ENCODE measurements at places on chromosomes 5 and 9.

DNA sequence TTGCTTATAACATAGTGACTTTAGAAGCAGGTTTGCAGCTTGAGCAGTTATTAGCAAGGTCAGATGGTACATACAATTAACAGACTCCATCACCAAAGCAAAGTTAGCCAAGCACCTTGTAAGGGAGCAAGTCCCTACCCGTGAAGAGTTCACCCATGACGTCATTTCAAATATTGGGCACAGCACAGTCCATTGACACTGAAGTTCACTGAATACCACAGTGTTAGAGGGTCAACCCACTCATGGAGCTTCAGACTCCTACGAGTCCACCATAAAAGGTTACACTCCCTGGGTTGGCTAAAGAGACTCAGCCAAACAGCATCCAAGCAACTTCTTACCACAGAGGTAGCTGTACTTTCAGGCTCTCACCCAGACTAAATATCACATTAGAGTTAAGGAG is 77.5 kb downstream of the GALNT10 start:
- DNase-seq, result no peak

DNA sequence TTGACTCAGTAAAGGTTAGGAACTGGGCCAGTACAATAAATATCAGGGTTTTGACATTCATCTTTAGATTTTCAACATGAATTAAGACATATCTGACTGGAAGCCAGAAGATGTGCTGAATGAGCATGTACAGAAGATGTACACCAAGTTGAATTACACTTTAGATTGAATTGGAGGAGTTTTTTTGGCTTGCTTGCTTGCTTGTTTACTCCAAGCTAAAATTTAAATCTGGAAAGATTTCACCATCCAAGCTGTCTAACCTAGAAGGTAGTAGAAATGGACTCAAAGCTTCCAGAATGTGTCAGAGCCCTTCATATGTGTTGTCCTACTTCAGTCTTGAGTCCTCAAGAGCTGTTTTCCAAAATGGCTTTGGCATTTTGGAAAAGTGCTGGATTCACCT is 49.0 kb upstream of the FCHO2 start:
- no peak for DNase-seq

- DNase-seq, result no peak
These were observed 342.2 kb downstream of the LRRC70 start for GRCh38 chr5:62920856-62921255.

DNA sequence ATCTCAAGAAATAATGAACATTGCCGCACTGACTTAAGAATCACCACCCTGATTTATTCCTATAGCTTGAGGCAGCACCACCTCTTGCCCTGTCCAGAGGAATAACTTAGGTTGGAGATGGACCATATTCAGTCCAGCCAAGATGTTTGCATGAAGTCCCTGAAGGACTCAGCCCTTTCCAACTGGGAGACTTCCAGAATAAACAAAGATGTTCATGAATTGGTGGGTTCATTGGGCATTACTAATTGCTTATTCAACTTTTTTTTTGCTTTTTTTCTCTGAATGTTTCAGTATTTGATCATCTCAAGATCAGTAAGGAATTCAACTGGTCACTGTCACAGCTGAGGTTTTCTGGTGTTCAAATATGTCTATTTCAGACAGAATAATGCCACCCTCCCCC is 470.6 kb downstream of the CCDC171 start:
- DNase-seq, result no peak

DNA sequence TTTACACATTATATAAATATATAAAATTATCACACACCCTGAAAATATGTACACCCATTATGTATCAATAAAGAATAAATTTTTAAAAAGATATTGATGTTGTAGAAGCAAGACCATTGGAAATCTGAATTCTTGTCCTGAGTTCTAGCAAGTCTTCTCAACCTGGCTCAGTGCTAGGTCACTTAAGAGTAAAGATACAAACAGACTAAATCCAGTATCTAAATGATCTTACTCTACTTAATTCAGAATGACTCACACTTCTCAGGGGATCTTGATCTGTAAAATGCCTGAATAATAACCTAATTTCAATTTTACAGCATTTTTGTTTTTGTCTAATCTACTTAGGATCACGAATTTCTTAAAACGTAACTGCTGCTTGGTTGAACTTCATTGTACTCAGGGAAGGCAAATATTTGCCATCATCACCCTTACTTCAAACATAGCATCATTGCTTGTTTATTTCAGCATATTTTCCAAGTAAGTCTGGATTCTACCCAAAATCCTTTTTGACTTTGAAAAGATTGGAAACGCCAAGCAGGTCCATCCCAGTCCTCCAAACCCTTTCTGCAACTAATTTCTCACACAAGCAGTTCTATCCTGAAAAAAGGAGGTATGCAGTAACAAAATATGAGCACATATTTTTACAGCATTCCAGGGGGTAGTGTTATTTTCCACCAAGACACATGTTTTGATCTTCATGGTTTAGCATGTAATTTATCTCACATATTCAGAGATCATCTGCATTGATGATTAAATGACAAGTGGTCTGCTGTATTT is 582.6 kb downstream of the PSAT1 start:
- DNase-seq, result no peak

GRCh38 chr9:91949946-91950664 is at the start of gene ROR2:
ROR2 (minus strand) TSS chr9:91950228.
- DNase-seq, result no peak

DNA sequence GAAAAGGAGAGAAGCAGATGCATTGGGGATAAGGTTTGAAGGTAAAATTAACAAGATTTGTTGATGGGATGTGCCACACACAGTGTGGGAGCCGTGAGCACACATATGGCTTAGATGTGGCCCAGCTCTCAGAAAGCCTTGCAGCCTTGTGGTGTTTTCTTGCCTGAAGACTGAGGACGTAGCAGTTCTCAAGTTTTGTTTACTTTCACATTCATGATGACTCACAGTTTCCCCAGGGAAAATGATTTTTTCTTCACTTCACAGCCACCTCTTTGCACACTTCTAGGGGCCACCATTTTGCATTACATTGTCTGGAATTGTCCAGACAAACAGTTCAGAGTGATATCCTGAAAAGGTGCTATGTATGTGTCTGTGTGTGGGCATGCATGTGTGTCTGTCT is 126.2 kb downstream of the BASP1 start:
- no peak for DNase-seq

DNA sequence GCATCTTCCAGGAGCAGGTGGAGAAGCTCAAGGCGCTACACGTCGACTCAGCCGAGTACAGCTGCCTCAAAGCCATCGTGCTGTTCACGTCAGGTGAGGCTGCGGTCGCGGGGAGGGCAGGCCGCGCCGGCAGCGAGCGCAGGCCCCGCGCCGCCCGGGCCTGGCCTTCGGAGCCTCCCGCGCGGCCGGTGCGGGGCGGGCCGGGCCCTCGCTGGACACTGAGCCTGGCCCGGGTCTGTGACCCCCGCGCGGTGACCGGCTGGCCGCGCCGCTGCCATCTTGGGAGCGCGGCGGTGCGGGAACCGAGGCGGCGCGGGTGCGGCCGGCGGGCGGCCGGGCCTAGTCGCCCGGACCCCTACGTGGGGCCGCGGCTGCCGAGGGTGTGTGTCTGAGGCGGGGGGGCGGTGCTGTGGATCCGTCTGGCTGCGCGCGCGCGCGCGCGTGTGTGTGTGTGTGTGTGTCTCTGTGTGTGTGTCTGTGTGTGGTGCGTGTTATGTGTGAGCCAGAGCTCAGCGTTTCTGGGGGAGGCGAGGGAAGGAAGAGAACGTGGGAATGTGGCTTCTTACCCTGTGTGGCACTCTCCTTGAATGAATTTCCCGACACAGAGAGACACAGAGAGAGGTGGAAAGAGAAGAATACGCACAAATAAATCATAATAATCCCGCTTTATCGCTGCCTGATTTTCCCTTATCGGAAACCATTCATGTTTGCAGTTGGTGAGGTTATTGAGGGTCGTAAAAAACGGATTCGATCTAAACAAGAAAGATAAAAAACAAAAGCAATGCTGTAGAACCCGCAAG is 5.5 kb downstream of the NR2F1 start:
- DNase-seq, result no peak

- DNase-seq, result no peak
These were observed 581.4 kb downstream of the CDK5RAP2 start for GRCh38 chr9:119998614-119999013.

DNA sequence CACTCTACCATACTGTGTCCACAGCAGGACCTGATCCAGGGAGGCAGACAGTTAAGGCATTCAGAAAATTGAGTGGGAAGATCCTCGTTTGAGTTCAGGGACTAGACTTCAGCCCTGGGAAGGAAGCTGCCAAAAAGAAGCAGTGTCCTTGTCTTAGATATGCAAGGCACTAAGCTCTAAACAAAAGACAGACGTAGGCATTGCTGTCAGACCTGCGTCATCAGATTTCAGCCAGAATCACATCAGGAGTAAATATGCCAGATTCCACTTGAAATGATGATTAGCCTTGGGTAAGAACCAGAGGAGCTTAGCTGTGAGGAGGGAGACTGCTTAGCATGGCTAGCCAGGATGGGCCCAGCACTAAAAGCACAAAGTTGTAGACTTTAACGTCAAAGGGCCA is 56.7 kb downstream of the MAMDC2 start:
- no peak for DNase-seq

GRCh38 chr5:136080113-136080482 is 51.3 kb downstream of the TGFBI start:
- DNase-seq, result no peak
